ENCODE measurements at places on chromosomes 4 and X.

- no peak for DNase-seq
These were observed 129.1 kb upstream of the TEX13D start for GRCh38 chrX:124203311-124203710.

DNA sequence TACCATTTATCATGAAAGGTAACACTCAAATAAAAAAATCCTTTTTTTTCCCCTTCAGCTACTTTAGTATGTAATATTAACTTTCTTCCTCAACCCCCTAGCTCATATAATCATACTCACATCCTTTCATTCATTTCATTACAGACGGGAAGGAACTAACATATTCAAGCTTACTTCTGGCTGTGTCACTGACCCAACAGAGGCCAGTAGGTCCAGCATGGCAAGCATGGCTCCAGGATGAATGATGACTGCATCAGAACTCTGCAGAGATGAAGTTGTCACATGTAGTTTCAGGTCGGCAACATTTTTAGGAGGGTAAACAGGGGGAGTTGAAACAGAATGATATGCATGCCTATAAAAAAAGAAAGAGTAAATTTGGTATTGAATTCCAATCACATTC lies 163.4 kb downstream of the WDFY3 start:
- DNase-seq: no peak

GRCh38 chrX:154991039-154991438 lies 31.5 kb downstream of the F8 start:
- DNase-seq: no peak

- no peak for DNase-seq
These were observed at the start of gene ARHGEF6 for GRCh38 chrX:136780763-136781162. ARHGEF6 (minus strand) TSS chrX:136780932; CDS start chrX:136780882, 50 bp downstream.

- no peak for DNase-seq
These were observed 50.6 kb upstream of the SHOX start for GRCh38 chrX:580030-580429.

GRCh38 chr4:39032218-39033085 lies at the start of gene TMEM156:
TMEM156 (minus strand) TSS chr4:39032409; CDS start chr4:39032313, 96 bp downstream.
- no peak for DNase-seq

- DNase-seq: no peak
These were observed 34.2 kb downstream of the ARSD start for GRCh38 chrX:2894885-2895292.

GRCh38 chrX:53682885-53683555 lies 3.5 kb downstream of the HUWE1 start:
- DNase-seq: no peak

DNA sequence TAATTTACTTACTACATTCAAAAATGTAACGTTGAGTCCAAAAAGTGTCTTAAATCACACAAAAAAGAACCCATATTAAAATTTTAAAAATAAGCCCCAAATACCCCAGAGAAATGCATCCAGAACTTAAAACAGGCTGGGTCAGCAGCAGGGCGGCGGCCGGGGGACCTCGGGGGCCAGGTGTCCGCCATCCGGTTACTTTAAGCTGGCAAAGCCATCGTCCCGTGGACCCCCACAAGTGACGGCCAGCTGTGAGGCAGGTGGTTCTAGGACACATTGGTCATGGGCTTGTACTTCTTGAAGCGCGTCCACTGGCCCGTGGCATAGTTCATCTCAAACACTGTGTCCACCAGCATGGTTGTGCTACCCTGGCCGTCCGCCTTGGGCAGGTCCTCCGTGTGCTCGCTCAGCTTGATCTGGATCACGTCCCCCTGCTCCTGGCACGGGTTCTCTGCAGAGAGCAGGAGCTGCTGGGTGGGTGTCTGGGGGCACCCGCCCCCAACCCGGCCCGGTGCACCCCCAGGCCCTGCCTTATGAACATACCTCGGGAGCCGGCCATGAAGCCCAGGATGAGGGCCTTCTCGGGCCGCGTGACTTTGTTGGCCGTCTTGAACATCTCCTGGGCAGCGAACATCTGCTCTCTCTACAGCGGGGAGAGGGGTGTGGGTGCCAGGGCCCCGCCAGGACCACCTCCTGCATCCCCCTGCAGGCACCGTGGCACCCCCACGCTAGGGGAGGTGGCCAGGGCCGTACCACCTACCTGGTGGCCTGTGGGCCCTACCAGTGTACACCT lies 25.5 kb downstream of the NELFA start:
- DNase-seq: no peak

DNA sequence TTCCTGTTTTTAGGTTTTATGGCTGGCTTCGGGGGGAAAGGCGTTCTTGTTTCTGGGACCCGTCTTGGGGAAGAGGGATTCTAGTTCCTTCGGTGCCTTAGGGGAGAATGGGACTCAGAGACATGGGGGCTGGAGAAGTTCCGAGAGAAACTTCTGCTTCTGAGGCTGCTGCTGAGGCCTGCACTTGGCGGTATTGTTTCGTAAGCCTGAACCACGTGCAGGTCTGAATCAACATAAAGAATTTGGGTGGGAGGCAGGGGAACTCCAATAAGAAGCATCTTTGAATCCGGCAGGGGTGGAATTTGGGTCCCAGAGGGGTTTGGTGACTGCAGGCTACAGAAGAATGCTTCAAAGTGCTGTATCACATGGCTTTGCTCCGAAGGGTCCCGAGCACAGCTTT lies 15.1 kb downstream of the XG start:
- DNase-seq: no peak

DNA sequence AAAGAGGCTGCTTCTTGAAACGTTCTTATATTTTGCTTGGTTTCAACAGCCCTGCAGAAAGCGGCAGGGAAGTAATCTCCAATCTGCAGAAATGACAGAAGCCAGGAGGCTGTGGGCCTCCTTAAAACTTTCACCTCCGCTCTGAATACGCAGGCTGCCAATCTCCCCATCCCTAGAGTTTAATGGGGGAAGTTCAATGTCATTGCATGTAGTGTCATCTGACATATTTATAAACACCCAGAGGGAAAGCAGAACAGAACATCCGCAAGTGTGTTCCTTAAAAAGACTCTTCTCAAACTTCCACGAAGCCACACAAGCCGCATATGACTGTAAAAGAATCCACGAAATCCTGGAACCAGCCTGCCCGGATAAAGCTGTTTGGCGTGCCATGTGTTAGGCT lies 148.8 kb upstream of the TBL1X start:
- DNase-seq: no peak

GRCh38 chrX:31819455-31819854 lies 747.6 kb upstream of the FTHL17 start:
- no peak for DNase-seq

- DNase-seq: no peak
These were observed at the start of gene TMPRSS11A for GRCh38 chr4:67963356-67963755. TMPRSS11A (minus strand) TSS chr4:67963493; CDS start chr4:67963393, 100 bp downstream.

DNA sequence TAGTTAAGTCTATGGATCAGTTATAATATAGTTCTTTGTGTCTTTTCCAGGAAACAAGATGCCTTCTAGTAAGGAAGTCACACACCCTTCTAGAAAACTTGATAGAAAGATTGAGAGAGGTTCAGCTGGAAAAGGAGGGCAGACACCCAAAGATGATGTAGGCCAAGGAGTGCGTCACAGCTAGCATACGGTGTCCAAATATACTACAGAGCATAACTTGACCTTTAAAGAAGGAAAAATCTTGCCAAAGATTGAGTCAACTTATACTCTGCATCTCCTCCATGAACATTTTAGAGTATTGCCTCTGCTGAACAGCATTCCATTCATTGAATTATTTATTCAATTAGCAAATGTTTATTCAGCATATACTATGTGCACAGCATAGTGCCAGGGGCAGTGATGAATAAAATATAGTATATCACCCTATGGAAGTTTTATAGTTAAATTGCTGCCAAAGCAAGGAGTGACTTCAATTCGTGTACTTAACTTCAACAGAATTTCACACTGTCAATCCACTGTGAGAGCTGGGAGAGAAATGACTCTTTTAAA lies 51.9 kb upstream of the SLC6A14 start:
- no peak for DNase-seq

DNA sequence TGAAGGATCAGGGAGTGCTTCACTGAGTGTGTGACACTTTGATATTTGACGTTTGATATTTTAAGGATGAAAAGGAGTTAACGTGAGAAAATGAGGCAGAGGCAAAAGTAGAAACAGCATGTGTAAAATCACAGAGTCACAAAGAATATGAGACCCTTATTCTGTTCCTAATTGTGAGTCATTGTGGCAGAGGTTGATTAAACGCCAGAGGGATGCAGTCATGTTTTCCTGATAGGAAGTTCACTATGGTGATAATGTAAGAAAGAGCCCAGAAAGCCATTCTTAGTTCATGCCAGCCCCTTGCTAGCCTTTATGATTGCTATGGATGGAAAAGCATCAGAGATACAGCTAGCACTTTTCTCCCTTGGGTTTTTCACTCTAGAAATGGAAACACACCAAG lies 33.5 kb upstream of the IGSF1 start:
- no peak for DNase-seq

- no peak for DNase-seq
These were observed 19.4 kb downstream of the SPRY1 start for GRCh38 chr4:123415977-123416376.

- DNase-seq: no peak
These were observed 123.2 kb downstream of the PABPC4L start for GRCh38 chr4:134078230-134078914.

GRCh38 chr4:96342196-96342595 lies 502.3 kb downstream of the PDHA2 start:
- no peak for DNase-seq

GRCh38 chr4:137519406-137519805 lies 12.9 kb downstream of the PCDH18 start:
- DNase-seq: no peak

DNA sequence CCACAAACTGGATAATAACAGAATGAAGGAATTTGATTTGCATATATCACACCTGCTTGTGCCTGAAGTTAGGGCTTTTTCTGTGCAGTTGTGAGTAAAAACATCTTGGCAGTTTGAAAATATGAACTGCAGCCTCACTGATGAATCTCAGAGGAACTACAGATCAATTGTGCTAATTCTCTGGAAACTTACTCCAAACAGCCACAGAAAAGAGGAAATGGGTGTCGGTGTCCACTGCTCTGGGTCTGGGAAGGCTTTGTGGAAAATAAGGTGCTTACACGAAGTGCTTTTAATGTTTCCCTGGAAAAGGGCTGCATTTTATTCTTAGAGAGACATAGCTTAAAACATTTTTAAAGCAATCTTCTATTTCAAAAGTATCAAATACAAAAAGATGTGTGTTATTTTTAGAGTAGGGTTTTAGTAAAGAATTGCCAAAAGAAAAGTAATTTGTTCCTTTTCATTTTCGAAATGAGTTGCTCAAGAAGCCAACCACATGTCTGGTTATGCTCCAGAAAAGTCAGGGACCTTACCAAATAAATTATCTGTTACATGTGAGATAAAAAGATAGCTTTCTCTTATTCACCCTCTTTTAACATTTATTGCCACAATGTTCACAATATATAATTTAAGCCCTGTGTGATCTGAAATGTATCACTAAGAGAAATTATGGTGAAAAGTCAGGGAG lies 240.1 kb downstream of the FRAS1 start:
- DNase-seq: no peak

- no peak for DNase-seq
These were observed 1.7 kb upstream of the ZFP92 start for GRCh38 chrX:153409414-153410101.

GRCh38 chr4:36244257-36245082 lies at the start of gene ARAP2:
ARAP2 (minus strand) TSS chr4:36244514; CDS start chr4:36229486, 15,028 bp downstream.
- DNase-seq: peak; percentile 36

GRCh38 chr4:1972414-1972813 lies 36.4 kb downstream of the NELFA start:
- no peak for DNase-seq

DNA sequence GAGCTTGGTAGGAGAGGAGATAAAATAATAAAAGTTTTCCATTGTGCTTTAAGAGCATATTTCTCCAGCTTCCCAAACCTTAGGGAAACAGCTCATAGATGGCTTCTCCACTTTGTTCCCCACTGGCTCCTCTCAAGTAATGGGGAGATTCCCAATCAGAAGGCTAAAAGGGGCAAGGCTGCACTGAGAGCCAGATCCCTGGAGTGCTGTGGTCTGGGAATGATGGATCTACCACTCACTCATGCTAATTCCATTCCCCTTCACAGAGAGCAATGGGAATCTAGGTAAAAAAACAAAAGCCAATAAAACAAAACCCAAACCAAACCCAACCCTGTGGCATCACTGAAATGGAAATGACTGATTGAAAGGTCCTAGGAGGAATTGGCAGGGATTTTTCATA lies 219.7 kb upstream of the MBNL3 start:
- DNase-seq: no peak

DNA sequence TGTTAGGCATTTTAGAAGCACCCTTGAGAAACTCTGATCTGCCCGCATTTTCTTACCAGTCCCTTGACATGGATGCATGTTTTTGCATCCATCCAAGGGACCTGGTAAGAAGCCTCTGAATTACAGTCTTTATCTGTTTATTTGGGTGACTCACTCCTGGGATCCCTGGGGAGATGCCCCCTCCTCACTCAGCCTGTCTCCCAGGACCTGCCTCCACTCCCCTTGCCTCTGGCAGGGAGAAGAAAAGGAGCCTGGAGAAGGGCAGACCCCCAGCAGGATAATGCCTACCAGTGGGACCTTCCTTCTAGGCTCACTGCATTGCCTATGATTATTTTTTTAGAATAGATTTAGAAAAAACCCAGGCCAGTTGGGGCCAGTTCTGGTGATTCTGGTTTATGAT lies 329.4 kb downstream of the PTTG2 start:
- DNase-seq: no peak

DNA sequence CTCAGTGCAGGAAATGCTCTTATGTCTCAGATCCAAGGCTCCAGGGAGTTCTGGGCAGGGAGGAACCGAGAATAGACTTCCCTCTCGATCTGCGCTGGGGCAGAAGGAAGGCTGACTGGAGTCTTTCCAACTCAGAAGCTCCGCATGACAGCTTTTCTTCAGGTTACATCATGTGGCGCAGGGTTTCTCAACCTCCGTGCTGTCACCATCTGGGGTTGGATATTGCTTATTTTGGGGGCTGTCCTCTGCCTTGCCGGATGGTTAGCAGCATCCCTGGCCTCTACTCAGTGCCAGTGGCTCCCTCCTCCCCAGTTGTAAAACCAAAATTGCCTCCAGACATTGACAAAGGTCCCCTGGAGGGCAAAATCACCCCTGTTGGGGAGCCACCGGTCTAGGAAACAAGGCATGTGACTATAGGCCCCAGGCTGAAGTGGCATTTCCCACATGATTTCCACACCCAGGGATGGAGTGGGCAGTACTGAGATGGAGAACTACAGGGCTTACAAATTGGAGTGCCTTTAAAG lies 21.4 kb downstream of the REELD1 start:
- no peak for DNase-seq

- DNase-seq: no peak
These were observed 89.6 kb downstream of the MXRA5 start for GRCh38 chrX:3256868-3257267.

DNA sequence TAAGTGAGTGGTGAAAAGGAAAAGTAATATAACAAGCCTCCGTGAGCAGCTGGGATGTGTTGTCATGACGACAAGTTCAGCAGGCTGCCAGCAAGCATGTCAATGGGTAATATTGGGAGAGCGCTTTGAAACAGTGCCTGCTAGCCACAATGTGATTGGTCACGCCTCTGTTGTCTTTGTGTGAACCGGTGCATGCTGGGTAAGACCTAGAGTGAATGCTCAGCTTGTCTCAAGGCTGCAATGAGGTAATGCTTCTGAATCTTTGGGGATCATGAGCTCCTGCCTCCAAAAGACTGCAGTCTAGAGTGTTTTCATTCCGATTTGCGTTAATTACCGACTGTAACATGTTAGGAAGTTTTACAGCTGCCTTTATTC lies 54.9 kb downstream of the STOX2 start:
- DNase-seq: peak; percentile 78
